ENCODE measurements at places on chromosomes 2 and 18. TPM values are rescaled to one million over a fixed set of nuclear protein-coding genes. Genes with fewer than 3 reads are reported as not detected.

Gene CARF
- 11.2 TPM for total RNA-seq

Gene NBEAL1
- 20.1 TPM for total RNA-seq

Gene PROM2
- total RNA-seq: 0.11 TPM

Gene LRATD1
- total RNA-seq: 3.1 TPM

Gene PJVK
- total RNA-seq: 2.4 TPM

Gene AQP4
- 14.9 TPM for total RNA-seq

Gene LRRC30
- total RNA-seq: not detected

Gene PROKR1
- total RNA-seq: not detected

Gene KRTCAP3
- 1.2 TPM for total RNA-seq

Gene REG3G
- total RNA-seq: not detected

Gene GALR1
- total RNA-seq: 0.04 TPM

All from right atrium auricular region (tissue), 2 donors.